ENCODE measurements at places on chromosomes 6 and 20.

- DNase-seq = no peak
Observed at GRCh38 chr20:41643504-41643938, 25.3 kb upstream of the CHD6 start.

DNA sequence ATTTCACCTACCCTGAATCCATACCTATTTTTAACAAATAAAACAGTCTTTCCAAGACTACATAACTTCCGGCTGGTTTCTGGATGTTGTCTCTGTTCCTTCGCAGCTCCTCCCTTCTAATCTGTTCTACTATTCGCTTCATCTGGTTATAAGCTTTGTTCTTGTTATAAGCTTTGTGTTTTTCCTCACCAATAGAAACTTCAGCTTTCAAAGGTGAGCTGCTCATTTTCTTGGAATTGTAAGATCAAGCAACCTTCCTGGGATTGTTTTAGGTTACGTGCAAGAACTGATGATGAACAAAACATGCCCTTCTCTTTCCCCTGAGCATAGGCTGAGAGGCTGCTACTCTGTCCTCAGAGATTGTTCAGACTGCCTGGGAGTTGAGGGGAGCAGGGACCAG is 2.1 kb downstream of the GFOD1 start:
- no peak for DNase-seq

DNA sequence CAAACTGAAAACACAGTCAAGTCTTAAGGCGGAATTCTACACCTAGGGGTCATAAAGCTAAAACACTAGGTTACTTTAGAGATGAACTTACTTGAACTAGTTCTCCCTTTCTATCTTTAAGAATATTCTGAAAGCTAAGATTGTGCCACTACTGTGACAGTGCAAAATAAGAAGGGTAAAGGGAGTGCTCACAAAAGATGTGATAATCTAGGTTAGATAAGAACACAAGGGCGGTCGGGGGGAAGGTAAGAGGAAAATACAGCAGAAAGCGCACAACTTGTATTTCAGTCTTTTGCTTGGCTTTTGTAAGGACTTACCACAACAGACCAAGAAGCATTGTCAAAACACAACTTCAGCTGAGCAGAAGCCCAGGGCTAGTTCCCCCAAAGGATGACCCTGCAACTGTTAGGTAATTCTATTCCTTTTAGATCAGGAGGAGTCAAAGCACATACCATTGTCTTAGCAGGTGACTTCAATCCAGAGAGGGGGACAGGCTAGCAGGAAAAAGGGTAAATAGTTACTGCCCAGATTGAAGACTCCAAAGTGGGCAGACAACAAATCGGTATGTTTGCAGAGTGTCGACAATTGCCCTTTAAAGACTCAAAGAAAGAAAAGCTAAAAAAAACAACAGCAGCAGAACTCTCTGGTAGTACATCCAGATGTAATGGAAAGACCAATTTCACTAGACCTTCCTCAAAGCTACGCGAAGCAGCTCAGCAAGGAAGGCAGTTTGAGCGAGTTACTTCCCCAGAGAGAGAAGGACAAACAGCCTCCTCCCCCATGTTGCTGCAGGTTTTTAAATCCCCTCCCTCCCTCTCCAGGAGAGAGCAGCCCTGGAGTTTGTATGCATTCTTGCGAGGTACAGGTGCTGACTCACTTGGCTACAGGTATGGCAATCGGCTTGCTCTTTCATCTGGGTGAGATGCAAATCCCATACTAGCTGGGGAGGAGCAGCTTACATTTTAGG is 59.0 kb downstream of the RIPOR2 start:
- DNase-seq = no peak

- DNase-seq = no peak
Observed at GRCh38 chr6:39835821-39836295, 43.7 kb downstream of the DAAM2 start.

GRCh38 chr20:31861135-31861384 is 9.3 kb downstream of the DUSP15 start:
- no peak for DNase-seq

DNA sequence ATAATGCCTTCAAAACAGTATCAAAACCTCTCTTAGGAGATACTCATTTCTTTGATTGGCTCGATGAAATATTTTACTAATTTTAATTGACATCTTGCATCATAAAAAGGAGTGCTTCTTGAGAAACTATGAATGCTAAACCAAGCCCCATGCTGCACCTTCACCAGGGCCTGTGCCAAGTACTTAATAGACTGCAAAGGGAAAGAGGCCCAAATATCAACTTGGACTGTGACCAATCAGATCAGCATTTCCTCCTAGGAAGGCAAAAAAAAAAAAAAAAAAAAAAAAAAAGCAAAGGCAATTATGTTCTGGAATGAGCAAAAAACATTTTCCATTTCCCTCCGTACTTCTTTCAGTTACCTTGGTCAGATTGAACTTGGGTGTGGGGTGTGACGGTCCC is 253.0 kb upstream of the SOX4 start:
- no peak for DNase-seq

- no peak for DNase-seq
Observed at GRCh38 chr6:44590471-44590870, 203.0 kb downstream of the CDC5L start.

GRCh38 chr6:3176562-3177355 is 19.4 kb upstream of the TUBB2A start:
- DNase-seq = no peak
